ENCODE measurements at places on chromosomes 4 and X. TPM values are rescaled to one million over a fixed set of nuclear protein-coding genes. Genes with fewer than 3 reads are reported as not detected.

DNA sequence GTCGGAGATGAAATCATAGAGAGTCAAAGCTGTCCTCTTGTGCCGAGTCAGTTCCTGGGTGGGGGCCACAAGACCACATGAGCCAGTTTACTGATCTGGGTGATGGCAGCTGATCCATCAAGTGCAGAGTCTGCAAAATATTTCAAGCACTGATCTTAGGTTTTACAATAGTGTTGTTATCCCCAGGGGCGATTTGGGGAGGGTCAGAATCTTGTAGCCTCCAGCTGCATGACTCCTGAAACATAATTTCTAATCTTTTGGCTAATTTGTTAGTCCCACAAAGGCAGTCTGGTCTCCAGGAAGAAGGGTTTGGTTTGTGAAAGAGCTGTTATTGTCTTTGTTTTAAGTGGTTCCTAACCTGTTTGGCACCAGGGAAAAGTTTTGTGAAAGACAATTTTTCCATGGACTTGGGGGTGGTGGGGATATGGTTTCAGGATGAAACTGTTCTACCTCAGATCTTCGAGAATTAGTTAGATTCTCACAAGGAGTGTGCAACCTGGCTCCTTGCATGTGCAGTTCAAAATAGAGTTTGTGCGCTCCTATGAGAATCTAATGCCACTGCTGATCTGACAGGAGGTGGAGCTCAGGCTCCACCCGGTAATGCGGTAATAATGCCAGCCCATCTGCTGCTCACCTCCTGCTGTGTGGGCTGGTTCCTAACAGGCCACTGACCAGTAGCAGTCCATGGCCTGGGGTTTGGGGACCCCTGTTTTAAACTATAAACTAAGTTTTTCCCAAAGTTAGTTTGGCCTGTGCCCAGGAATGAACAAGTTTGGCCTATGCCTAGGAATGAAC is 29.2 kb downstream of the METAP1 start:
- DNase-seq: no peak

DNA sequence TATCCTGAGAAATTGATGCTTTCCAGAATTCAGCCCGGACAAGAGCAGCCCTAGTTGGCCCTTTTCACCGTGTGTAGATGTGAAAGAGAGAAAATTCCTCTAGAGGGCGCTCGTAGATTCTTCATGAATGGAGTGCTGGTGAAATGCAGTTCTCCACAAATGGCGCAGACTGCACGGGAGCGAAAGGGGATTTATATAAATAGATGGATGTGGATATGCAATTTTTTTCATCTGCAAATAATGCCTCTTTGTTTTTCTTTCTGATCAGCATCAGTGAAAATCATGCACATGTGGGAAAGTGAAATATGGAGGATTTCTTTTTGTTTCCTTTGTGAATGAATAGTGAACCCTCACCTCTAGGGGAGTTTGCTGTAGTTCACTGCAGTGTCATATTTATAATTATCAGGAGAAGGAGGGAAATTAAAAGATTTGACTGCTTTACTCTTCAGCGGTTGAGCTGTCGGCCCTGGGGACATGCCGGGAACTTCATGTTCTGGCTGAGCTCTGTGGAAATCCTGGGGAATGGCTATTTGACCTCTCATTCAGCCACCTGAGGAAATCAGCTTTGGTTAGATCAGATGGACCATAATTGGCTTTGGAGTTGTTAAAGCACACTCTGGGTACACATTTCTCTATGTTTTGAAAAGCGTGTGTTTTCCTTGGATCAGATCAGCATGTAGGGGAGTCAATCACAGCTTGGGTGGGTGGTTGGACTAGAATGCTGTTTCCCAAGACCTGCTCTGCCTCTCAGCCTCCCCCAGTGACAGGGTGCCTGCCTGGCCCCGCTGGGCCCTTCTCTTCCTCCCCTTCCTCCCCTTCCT is 115.0 kb upstream of the SHISA3 start:
- peak; percentile 59 for DNase-seq

Gene CT83
- total RNA-seq: not detected

Gene LONRF3
- total RNA-seq: 0.33 TPM

Data from H9 (cell line).